Sigmoid colon (tissue), 7 donors: ENCODE measurements at places on chromosomes 1 and 21. TPM values are rescaled to one million over a fixed set of nuclear protein-coding genes. Genes with fewer than 3 reads are reported as not detected.
A peak's percentile ranks its signal among the peaks of the same experiment; 100 is the strongest.

Gene C8B
- polyA plus RNA-seq, result not detected

Gene AJAP1
- 0.04 TPM for polyA plus RNA-seq

DNA sequence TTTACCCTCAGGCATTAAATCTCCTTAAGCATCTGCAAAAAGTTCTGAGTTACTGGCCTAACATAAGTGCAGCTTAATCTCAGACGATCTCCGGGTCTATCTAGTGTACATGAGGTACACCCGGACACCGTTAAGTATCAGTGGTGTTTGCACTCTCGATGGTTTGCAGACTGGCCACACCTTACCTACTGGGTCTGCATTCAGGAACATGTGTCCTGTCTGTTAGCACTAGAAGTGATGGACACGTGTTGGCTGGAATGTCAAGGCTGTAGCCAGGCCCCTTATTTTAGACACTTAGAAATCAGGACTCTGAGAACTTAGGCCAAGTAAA lies 783 bp upstream of the AGL start:
- DNase-seq, result no peak
- no peaks in the 10 kb centered on the region for H3K27me3 ChIP-seq
- peak overlapping the region; percentile 91 for H3K27ac ChIP-seq
- H3K4me1 ChIP-seq, result peaks cover 33% of the 10 kb centered on the region
- H3K4me3 ChIP-seq, result peak overlapping the region; percentile 74

GRCh38 chr1:16217061-16217785 lies 4.8 kb upstream of the ARHGEF19 start:
- H3K27me3 ChIP-seq, result no peaks in the 10 kb centered on the region
- peak; percentile 99 for DNase-seq
- peaks cover 19% of the 10 kb centered on the region for H3K4me1 ChIP-seq
- peak overlapping the region; percentile 30 for H3K4me3 ChIP-seq
- H3K27ac ChIP-seq, result peak overlapping the region; percentile 71

Gene TRIM46
- polyA plus RNA-seq, result not detected

Gene PTGFR
- 1.6 TPM for polyA plus RNA-seq

Gene MAP3K21
- 4.8 TPM for polyA plus RNA-seq

DNA sequence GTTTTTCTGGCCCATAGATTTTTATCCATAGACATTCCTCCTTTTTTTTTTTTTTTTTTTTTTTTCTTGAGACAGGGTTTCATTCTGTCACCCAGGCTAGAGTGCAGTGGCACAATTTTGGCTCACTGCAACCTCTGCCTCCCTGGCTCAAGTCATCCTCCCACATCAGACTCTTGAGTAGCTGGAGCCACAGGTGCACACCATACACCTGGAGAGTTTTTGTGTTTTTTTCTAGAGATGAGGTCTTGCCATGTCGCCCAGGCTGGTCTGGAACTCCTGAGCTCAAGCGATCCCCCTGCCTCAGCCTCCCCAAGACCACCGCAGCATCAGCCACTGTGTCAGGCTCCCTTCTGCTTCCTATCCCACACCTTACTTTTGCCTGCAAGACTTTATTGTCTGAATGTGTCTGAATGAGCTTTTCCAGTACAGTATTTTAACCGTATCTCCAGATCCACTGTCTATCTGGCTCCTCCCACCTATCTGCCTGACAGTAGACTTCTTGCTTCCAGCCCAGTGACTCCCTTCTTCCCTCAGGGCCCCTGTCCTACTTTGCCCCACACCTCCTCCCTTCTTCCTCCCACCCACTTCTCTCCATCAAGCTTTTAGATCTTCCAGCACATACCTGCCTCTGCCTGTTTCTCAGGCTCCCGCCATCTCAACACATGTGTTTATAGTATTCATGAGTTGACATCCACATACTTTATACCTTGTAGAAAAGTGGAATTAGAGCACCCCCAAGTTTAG lies 6.1 kb downstream of the C1orf21 start:
- H3K36me3 ChIP-seq, result no peaks in the 10 kb centered on the region
- peak overlapping the region; percentile 26 for H3K27ac ChIP-seq
- DNase-seq, result no peak
- no peak overlapping the region for H3K4me3 ChIP-seq
- H3K27me3 ChIP-seq, result no peaks in the 10 kb centered on the region
- H3K4me1 ChIP-seq, result no peaks in the 10 kb centered on the region

- no peaks in the 10 kb centered on the region for H3K27me3 ChIP-seq
- no peak overlapping the region for H3K27ac ChIP-seq
- H3K4me1 ChIP-seq, result no peaks in the 10 kb centered on the region
- DNase-seq, result no peak
- no peaks in the 10 kb centered on the region for H3K36me3 ChIP-seq
These were observed 205.5 kb downstream of the RYR2 start for GRCh38 chr1:237247442-237247841.

Gene FLAD1
- 24.6 TPM for polyA plus RNA-seq
